Neural progenitor cell (in vitro differentiated cells): ENCODE measurements at places on chromosomes 2 and 18.

DNA sequence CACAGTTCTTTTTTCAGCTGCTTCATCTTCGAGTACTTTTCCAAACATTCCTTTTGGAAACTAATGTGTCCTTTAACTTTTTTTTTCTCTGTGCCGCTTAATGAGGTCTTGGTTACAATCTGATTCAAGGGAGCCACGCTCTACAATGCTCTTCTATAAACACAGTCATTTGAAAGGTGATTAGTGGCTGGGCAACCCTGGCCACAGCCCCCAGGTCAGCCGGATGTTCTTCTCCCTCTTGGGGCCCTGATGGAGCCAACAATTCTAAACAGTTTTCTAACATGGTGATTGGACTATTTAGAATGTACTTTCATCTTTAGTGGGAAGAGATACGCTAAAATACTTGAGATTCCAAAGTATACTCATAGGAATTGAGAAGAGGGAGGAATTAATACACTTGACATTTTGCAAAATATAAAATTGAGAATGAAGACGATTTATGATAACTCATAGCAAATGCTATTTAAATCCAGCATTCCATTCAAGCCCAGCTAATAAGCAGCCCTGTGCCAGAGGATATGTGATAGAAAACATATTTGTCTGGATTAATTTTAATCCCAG, 83.7 kb upstream of the MBOAT2 start:
- DNase-seq, result no peak

- DNase-seq, result no peak
These were observed 236.3 kb upstream of the FSIP2 start for GRCh38 chr2:185502351-185502750.

DNA sequence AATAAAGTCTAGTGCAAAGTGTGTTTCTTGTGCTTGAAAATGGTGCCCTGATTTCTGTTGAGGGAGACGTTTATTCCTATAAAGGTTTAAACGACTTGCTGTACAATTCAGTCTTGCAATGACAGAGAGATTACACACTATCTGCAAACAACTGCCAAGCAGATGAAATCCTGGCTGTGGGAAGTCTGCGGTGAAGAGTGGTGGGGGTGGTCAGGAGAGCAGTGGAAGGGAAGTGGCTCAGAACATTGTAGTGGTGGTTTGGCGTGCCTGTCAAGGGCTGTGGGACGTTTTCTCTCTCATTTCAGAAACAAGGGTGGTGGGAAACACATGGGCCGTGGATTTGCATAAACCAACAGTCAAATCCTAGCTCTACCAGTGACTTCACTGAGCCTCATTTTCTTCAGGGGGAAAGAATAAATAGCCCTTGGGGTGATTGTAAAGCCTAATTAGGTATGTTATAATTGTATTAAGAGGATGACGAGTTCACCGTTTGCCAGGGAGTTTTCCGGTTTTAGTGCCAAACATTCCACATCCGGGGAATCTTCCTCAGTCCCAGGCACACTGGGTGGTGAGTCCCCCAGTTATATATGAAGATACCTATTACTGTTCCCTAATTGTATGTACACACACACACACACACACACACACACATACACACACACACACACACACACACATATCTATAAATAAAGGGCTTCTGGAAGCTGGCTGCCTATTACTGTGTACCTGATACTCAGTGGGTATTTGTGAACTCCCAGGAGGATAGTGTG, 115.0 kb downstream of the SPTBN1 start:
- DNase-seq, result no peak

DNA sequence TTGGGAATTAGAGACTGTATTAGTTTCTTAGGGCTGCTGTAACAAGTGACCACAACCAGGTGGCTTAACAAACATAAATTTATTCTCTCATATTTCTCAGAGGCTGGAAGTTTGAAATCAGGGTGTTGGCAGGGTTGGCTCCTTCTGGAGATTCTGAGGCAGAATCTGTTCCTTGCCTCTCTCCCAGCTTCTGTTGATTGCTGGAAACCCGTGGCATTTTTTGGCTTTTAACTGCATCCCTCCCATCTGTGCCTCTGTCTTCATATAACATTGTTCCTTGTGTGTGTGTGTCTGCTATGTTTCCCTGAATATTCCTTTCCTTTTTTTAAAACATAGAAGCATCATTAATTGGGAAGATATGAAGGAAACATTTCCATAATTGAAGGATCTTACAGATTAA, 448.1 kb upstream of the DCC start:
- no peak for DNase-seq

GRCh38 chr2:237309416-237309815, 104.5 kb downstream of the COL6A3 start:
- DNase-seq, result no peak

DNA sequence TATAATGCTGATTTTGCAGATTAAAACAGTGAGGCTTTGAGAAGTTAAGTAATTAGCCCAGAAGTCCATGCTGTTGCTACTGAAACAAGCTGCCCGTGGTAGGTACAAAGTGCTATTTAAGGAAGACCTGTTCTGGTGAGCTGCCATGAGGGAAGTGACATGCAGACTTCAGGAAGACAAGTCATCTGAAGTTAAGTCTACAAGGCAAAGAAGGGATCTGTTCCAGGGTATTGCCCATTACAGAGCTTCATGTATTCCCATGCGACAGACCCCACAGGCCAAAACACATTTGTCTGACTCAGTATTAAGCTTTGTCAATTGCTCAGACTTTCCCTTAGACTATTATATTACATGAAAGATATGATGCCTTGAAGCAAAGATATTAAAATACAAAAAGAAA, 520.8 kb downstream of the FBXO15 start:
- DNase-seq, result no peak

GRCh38 chr2:230873661-230874401, 9.1 kb downstream of the ITM2C start:
- no peak for DNase-seq

GRCh38 chr2:187991389-187991788, 300.3 kb upstream of the GULP1 start:
- DNase-seq, result no peak

- peak; percentile 29 for DNase-seq
These were observed 264.6 kb upstream of the THUMPD2 start for GRCh38 chr2:40043641-40044040.

DNA sequence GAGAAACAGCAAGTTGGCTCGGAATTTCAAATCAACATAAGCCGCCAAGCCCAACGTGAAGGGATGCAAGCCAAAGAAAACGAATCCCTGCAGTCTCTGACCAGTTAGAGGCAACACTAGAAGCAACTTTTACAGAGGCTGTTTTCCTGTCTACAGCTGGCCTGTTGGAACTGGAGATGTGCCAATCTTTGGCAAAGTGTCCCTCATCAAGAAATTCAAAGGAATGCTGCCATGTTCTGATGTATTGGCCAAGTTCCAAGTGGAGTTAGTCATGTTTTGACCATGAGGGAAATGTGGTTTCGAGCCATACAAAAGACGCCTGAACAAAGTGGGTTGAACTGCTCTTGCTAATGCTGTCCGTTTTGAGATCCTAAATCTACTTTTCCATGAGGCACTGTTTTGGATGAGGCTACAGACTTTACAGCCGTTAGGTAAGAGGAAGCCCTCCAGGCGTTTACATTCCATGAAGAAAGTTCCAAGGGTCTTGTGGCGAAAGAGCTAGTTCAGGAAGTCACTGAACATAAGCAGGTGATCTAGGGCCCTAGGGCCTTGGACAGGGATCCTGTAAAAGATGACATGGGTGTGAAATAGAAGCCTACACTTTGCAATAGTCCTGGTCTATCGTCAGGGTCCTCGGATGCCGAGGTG, 140.7 kb upstream of the PXDN start:
- DNase-seq, result no peak

DNA sequence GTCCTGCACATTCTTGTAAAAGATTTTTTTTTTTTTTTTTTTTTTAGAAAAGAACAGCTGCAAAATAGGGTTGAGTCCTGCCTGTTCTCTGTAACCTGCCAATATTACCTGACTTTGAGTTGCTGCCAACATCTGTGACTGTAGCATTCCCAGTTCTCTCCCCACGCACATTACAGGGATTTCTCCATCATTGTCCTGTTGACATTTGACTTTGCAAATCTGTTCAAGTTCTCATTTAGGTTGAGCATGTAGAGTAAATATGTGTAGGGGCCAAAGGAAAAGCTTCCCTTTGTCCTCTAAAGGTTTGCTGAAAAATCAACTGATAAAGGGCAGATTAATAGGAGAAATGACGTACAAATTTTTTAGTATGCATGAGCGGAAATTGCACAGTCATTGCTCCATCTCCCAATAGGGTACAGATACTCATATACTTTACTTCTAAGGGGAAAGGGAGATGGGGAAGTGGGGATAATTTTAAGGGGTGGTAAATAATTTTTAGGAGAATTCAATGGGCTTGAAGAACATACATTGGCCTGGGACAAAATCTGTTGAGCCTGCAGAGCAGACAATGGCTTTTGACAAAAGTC, 385.5 kb downstream of the PIK3C3 start:
- no peak for DNase-seq

DNA sequence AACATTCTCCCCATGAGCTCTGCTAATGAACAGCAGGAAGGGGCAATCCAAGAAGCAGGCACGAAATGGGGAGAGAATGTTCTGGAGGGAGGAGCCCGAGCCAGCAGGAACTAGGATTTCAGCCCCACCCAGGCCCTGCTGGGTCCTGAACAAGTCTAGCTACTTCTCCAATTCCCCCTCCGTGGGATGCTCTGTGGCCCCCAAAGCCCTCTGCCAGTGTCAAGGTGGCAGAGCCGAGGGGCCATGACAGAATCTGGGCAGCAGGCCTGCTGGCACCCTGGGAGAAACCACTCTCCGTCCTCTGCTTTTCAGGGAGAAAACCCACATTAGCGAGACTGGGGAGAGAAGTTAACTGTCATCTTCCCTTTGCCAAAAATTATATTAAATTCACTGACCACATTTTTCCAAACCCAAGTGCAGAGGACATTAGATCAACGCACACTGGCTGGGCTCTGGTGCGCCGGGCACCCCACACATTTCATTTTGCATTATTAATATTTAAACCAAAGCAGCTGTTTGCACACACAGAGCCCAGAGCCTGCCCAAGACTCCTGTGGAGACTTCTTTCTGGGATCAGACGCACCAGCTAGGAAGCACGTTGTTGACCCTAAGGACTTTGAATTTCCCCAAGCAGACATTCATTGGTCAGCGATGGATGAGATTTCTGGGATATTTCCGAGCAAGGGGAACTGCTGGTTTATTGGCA, 80.2 kb upstream of the PKDCC start:
- no peak for DNase-seq

GRCh38 chr2:53632126-53632460, 135.5 kb upstream of the CHAC2 start:
- no peak for DNase-seq

- DNase-seq, result no peak
These were observed 220.5 kb downstream of the AFF3 start for GRCh38 chr2:99921903-99922302.

- DNase-seq, result no peak
These were observed 70.0 kb downstream of the INHBB start for GRCh38 chr2:120415728-120416509.

- no peak for DNase-seq
These were observed 40.9 kb upstream of the ORC2 start for GRCh38 chr2:201004370-201004769.

DNA sequence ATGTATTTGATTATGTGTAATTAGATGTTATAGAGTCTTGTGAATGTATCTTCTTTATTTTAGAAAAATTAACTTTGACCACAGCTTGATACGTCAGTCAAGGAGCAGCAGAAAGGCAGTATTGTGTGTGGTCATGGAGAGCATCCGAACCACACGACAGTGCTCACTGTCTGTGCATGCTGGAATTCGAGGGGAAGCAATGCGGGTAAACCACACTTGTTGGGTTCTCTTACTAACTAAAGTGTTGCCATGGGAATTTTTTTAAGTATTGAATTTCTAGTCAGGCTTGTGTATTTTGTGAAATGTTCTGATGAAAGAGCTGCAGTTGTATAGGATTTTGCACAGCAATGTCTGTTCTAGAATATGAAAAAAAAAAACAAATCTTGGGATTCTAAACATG, 4.8 kb downstream of the PJVK start:
- DNase-seq, result no peak

DNA sequence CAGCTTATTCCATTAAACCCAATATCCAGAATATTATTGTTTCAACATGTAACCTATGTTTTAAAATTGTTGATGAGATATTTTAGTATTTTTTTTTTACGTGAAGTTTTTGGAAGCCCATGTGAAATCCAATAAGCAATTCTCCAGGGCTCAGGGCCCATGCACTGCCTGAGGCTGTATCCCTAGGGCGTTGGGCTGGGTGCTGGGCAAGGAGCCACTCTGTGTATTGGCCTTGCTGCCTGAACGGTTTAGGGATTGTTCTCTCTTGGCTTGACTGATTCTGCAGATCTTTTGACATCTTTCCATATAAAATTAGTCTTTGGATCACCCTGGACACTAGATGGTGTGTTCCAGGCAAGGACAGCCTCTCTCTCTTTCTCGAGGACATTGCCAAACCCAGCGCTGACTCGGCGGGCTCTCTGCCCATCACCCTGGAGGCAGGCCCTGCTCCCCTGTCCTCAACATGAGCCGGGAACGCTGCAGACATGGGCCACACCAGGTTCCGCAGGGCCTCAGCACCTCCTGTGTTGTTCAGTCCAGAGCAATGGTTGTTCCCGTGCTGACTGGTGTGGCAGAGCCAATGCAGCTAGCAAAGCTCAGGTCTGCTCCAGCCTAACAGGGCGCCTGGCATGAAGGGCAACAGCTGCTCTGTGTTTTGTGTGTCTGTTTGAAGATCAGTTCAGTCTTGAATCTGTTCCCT, 163.0 kb downstream of the SEPTIN10 start:
- DNase-seq, result no peak

DNA sequence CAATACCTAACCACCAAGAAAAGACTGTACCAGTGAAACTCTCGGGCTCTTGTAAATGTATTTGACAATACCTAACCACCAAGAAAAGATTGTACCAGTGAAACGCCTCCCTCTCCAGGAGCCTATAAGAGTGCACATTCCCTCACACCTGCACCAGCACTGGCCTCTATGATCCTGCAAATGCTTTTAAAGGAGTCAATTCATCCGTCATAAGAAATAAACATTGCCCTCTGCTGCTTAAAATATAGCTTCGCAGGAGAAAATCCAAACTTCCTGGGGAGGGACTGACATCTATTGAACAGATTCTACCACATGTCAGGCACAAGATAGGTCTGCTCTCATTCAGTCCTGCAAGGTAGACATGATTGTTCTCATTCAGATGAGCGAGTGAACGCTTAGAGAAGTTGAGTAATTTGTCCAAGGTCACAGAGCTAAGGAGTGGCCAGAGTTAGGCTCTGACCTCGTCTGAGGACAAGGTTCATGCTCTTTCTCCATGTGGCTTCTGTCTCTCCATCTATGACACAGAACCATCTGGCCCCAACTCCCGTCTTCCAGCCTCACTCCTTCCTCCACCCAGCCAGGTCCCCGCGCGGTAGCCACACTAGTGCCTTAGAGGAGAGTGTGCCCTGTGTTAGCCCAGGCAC, 38.7 kb downstream of the MCFD2 start:
- peak; percentile 14 for DNase-seq

DNA sequence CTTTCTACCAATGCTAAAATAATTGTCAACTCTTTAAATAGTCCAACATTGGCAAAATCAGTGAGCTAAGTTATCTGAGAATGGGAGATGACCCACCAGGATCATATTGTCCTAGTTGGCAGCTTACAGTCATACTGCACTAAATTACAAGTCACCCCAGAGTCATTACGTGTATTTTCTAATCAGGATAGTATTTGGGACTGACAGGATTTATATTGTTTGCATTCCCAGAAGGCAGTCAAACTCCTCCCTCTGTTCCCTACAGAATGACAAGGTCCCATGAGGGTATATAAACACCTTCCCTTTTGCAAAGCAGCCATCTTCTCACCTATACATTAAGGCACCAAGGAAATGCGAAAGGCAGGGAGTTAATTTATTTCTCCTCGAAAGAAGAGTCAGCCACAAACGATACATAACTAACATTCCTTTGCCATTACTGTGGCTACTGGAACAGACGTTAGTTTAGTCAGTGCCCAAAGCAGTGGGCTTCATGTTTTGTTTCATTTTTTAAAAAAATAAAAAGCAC, 125.3 kb downstream of the ANTXR1 start:
- no peak for DNase-seq
